ENCODE measurements at places on chromosomes 1 and 21.

GRCh38 chr1:58845942-58846341, 62.1 kb upstream of the JUN start:
- DNase-seq: no peak

GRCh38 chr1:8362701-8363101, 44.8 kb downstream of the SLC45A1 start:
- DNase-seq: no peak

DNA sequence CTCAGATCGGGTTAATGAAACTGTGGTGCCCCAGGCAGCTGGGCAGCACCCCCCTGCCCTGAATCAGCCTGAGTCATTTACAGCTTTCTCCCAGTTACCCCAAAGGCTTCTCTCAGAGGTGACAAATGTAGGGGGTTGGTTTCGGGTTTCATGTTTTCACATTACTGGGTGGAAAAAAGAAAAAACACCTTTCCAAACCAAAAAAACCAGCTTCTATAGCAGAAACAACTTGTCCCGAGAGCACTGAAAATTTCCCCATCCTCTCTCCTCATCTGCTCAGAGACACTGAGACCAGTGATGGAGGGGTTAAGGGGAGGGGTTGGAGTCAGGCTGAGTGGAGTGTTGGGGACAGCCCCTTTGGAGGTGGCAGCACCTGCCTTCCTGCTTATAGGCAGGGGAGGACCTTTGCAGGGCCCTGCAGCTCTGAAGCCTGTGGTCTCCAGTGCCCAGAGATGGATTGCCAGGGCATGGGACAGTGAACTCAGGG, 15.6 kb downstream of the UTP11 start:
- no peak for DNase-seq

DNA sequence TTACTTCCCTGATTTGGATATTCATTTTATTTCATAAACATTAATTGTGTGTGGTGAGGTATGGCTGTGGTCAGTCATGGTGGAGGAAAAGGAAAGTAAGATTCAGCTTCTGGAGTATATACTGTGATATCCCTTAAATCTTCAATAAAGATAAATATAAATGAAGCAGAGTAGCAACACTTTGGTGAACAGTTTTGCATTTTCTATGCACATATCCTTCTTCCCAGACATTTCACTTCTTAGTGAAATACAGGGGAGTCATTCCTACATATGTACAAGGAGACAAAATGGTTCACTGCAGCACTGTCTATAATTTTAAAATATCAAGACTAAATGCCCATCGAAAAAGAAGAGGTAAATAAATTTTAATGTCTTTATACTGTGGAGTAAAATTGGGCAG, 61.3 kb downstream of the DISP1 start:
- no peak for DNase-seq

DNA sequence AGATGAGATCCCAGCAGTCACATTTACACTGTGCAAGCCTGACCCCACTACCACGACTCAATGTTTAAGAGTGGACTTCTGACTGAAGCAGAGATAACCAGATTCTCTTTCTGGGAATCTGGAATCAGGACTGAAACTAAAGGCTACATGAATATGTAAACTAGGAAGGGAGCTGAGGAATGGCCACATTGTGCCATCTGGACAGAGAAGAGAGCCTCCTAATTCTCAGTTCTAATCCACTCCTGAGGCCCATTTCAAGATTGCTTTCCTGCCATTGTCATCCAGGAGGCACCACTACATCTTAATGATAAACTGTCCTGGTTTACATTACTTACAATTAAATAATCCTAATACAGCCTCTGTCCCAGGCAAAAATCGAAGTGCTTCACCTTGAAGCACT, 6.5 kb downstream of the PAXBP1 start:
- DNase-seq: no peak

GRCh38 chr1:151516031-151516511, 4.9 kb downstream of the CGN start:
- no peak for DNase-seq

DNA sequence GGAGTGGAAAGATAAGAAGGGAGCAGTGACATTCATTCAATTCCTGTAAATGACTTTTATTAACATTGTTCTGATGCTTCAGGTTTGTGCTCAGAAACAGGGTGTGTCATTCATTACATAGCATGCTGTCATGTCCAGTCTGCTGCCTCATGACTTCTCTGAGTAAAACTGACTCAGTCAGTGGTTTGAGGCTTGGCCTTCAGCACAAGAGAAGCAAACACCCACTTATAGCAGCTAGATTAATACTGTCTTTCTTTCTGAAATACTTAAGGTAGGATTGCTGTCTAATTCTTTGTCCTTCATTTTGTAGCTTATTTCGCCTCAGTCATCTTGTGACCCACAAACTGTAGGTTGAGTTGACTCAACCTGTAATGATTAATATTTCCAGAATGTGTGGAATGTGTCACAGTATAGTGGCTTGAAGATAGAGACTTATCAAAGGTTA, 32.9 kb downstream of the RASAL2 start:
- no peak for DNase-seq

GRCh38 chr1:11422686-11423085, 56.3 kb upstream of the DISP3 start:
- DNase-seq: no peak

DNA sequence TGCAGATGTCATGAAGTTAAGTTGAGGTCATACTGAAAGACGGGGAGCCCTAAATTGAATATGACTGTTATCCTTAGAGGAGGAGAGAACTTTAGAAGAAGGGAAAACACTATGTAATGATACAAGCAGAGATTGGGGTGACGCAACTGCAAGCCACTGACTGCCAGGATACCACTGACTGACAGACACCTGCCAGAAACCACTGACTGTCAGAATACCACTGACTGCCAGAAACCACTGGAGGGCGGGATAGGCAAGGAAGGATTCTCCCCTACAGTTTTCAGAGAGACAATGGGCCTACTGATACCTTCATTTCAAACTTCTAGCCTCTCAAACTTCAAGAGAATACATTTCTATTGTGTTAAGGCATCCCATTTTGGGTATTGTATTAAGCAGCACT, 388.7 kb downstream of the USH2A start:
- no peak for DNase-seq

- no peak for DNase-seq
Observed at GRCh38 chr1:31849653-31850052, 33.8 kb upstream of the SPOCD1 start.

DNA sequence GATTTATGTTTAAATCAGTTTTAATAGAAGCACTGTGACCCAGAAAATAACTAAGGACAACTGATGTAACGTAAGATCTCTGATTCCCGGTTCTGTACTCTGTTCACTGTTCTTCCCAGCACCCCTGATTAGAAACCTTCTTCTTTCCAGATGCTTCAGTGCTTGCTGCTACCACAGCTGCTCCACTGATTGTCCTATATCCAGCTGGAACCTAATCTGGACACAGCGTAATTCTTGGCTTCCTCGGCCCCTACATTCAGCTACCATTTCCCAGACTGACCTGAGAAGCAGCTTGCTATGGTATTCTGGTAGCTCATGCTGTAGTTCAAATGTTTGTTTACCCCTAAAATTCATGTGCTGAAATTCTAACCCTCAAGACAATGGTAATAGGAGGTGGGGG, 302.7 kb downstream of the GRIK1 start:
- DNase-seq: no peak

DNA sequence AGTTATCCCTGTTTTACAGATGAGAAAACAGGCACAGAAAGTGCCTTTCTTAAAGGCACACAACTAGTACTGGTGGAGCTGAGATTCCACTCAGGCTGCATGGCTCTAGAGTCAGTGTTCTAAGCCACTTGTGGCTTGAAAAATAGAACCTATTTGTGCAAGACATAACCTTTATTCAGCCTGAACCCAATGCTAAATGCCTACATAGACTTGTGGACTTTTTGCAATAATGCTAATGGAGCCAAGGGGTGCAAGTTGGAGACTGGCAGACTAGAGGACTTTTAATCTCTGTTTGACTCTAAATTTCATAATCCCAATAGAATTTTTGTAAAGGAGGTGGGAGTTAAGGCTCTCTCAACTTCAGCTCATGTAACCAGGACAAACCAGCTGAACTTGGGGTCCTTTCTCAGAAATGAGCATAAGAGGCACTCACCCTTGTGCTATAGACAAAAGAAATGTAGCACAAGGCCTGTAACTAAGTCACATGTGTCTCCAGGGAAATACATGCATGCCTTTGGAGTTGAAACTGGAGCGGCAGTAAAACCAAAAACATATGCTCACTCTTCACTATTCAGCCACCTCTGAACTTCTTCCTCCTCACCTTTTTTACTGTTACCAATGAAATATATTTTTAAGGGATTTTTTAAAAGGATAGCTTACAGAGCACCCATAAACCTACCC, 43.0 kb upstream of the AK4 start:
- no peak for DNase-seq

- no peak for DNase-seq
Observed at GRCh38 chr21:46435786-46436227, 22.9 kb upstream of the DIP2A start.

- DNase-seq: no peak
Observed at GRCh38 chr21:29215709-29216108, 83.0 kb upstream of the BACH1 start.

DNA sequence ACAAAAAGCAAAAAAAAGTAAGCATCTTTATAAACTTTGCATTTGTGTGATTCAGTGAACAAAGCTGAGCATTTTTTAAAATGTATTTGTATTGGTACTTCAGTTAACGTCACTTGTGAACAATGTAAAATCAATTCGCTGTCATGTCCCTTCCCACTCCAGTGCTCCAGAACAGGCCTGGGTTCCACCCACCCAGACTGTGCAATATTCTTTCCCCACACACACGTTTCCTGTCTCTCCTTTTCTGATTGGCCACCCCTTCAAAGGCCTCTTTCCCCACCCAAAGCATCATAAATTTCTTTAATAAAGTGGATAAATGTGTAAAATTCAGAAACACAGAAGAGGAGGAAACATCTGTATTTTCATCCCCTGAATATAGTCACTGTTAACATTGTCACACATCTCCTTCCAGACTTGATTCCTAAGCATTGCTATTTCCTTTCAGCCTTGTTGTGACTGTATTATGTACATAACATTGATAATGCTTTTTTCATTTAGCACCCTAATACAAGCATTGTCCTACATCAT, 12.0 kb downstream of the CLEC20A start:
- no peak for DNase-seq

DNA sequence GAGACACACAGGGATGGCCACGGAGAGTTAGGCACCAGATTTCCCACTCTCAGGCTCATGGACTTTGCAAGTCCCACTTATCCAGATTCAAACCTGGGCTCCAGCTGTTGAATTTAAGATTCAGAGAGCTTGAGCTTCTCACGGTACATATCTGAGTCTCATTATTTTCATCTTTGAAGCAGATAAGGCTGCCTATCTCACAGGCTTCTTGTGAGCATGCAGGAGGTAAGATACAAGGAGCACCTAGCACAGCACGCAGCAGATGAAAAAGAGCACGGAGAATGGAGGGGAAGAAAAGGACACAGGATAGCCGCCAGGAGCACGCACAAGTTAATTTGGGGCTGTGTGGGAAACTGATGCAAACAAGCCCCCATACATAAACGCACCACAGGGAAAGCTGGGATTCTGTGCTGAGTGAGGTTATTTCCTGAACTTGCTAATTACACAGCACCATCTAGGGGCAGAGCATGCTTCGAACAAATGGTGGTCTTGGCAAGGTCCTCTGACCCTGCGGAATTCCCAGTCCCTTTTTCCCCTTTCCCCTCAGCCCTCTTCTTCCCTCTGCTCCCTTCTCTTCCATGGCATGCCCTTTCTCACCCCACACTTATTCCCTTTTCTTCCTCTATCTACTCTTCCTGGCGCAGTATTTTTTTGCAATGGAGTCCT, 134.7 kb upstream of the VANGL1 start:
- no peak for DNase-seq

GRCh38 chr1:193539731-193540459, 353.5 kb upstream of the B3GALT2 start:
- DNase-seq: no peak

DNA sequence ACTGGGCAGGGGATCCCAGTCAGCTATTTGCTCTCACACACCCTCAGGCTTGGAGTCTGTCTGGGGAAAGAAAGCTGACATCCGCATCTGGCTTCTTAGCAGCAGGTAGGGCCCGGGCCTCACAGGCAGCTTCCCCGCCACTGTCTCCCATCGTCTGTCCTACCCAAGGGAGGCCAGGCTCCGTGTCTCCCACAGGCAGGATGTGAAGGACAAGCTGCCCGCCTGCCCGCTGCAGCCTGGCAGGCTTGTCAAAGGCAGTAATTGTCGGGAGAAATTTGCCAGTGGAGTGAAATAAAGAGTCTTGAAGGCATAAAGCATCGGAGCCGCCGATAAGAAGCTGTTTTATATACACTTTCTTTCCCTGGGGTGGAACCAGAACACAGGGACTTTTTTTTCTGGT, 44.0 kb upstream of the DISP3 start:
- no peak for DNase-seq

- no peak for DNase-seq
Observed at GRCh38 chr1:206732508-206732907, 38.1 kb upstream of the IL19 start.

GRCh38 chr1:8155528-8156186, 129.5 kb upstream of the ERRFI1 start:
- no peak for DNase-seq
